ENCODE measurements at places on chromosomes 3 and 15.

DNA sequence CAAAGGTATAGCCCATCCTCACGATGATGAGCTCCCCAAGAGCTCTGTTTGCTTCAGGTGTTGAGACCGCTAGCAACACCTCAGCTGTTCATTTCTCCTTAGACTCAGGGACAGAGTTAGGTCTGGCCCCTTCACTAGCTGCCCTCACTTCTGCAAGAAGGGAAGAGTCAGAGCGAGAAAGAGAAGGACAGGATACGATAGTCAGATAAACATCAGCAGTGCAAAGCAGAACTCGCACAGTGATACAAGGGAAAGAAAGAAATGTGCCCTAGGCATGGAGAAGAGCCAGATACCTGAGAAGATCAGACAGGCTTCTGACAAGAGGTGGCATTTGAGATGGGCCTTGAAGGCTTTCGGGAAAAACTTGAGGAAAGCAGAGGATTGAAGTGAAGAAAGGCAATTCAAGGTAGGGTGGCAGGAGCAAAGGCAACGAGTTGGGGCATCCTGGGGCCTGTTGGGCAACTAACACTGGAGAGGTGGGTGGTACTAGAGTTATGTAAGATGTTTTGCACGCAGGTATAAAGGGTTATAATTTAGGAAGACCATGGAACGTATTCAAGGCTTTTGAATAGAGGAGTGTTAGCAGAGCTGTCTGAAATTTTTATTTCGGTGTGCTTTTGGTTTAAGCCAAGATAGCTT lies 106.0 kb downstream of the PGPEP1L start:
- H3K27me3 ChIP-seq, result no peaks in the 10 kb centered on the region
- peaks cover 13% of the 10 kb centered on the region for H3K36me3 ChIP-seq
- no peak overlapping the region for H3K27ac ChIP-seq
- no peak for DNase-seq

DNA sequence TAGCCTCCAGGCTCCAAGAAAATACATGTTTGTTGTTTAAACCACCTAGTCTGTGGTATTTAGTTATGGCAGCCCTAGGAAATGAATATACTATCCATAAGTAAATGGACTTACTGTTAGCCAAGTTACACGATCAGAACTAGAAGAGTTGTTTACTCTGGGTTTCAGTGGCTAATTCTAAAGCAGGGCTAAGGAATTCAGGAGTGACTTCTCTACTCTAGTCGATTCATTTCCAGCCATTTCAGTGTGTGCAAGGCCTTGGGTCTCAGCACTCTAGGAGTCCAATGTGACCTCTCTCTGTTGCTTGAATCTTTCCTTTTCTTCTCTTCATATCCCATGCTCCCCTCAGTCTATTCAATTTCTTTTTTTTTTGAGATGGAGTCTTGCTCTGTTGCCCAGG lies 66.7 kb downstream of the BHLHE40 start:
- H3K27me3 ChIP-seq, result no peaks in the 10 kb centered on the region
- no peak overlapping the region for H3K4me3 ChIP-seq
- no peak overlapping the region for H3K27ac ChIP-seq
- no peak for DNase-seq
- H3K36me3 ChIP-seq, result no peaks in the 10 kb centered on the region
- H3K4me1 ChIP-seq, result no peaks in the 10 kb centered on the region

DNA sequence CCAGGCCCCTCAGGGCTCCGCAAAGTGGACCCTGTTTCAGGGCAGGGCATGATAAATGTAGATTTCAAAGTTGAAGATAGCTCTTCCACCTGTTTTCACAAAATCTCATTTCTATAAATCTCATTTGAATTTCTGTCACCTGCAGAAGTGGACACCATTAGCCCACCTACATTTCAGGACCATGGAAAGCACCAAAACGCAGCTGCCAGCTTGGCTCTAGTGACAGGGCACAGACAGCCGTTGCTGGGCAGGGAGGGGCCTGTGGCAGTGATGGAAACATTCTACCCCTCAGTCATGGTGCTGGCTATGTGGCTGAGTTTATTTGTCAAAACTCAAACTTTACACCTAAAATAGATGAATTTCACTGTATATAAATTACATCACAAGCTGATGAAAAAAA lies 40.4 kb downstream of the PRR23E start:
- no peaks in the 10 kb centered on the region for H3K36me3 ChIP-seq
- no peak for DNase-seq
- no peaks in the 10 kb centered on the region for H3K4me1 ChIP-seq
- H3K4me3 ChIP-seq, result no peak overlapping the region

DNA sequence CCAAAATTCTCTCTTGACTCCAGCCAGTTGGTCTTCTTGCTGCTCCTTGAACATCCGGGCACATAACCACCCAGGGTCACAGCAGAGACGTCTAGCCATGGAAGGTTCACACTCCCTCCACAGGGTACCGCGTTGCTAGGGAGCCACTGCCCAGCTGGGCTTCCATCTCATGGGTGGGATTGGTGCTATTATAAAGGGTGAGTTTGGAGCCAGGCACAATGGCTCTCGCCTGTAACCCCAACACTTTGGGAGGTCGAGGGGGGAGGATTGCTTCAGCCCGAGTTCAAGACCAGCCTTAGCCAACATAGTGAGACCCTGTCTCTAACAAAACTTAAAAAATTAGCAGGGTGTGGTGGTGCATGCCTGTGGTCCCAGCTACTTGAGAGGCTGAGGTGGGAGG lies 17.5 kb upstream of the SKOR1 start:
- no peaks in the 10 kb centered on the region for H3K36me3 ChIP-seq
- H3K4me3 ChIP-seq, result no peak overlapping the region
- no peak for DNase-seq
- no peak overlapping the region for H3K27ac ChIP-seq
- no peaks in the 10 kb centered on the region for H3K4me1 ChIP-seq

- H3K4me3 ChIP-seq, result no peak overlapping the region
- DNase-seq, result no peak
- H3K27me3 ChIP-seq, result no peaks in the 10 kb centered on the region
Measured at GRCh38 chr3:192489579-192489978, 237.8 kb downstream of the FGF12 start.

DNA sequence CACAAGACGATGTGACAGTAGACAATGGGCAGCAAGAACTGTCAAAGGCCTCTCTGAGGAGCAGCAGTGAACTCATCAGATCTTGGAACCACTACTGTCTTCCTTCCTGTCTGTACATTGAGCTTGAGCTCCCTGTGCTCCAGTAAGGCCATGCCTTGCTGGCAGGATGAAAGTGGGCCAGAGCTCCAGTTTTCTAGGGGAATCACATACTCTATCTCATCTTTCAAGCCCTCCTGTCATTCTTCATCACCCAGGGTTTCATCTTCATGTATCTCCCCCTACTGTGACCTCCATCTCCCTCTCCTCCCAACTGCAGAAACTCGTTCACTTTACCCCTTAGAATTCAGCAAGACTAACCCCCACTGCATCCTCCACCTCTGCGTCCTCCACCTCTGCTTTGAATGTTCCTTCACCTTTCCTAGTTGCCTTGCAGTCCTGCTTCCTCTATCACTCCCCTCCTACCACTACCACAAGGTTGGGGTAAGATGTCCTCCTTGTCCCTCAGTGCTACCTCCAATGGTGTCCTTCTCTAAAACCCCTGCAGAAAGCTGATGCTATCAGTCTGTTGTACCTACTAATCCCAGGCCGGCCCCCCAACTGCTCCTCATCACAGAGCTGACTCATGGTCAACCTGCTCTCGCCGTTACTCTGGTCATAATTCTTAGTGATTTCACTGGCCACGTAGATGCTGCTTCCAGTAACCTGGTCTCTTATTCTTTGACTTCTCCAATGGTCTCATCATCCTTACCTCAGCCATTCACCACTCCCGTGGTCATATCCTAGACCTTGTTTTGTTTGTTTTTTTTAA lies 22.3 kb downstream of the NKIRAS1 start:
- H3K27me3 ChIP-seq, result no peaks in the 10 kb centered on the region
- DNase-seq, result no peak
- H3K4me1 ChIP-seq, result no peaks in the 10 kb centered on the region
- H3K4me3 ChIP-seq, result no peak overlapping the region
- no peak overlapping the region for H3K27ac ChIP-seq

Data from tibial nerve (tissue), 4 donors.